ENCODE measurements at places on chromosomes 2 and 18.

DNA sequence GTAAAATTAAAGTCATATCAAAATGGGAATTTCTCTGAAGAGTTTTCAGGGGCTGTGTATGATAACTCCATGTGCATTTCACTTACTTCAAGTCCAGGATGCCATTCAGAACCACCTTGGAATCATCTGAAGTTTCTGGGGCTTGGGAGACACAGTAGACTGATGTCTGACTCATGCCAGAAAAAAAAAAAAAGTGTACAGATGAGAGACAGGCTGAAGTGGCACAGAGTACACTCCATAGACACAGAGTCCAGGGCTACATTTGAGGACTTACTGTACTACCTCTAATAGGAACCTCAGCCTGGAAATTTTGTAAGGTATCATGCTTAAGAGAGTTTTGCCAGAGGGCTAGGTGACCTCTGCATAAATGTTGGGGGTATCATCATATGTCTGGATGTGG is 92.0 kb downstream of the SS18 start:
- DNase-seq, result no peak

DNA sequence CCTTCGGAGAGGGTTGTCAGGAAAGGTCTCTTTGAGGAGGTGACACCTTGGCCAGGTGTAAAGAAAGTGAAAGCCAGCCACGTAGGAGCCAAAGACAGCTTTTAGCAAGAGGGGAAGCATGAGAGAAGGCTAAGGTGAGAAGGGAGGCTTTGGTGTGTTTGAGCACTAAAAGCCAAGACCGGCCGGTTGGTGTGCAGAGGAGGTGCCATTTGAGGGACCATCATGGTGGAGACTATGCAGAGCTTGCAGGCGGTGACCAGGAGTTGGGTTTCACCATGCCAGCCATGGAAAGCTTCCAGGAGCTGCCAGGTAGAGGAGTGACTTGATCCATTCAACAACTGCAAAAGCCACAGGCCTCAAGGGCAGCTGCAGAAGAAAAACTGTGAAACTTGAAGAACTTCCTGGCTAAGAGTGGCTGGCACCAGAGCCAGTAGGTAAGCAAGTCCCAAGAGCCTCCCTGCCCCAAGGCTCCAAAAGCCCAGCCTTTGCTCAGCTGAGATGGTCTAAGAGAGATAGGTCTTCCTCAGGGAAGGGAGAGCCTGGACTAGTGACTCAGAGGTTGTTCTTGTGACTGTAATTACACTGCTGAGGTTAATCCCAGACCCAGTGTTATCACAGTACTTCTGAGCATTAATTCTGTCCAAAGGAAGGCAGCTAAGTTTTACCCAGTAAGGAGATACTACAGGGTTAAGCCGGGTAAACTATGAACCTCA is 319.0 kb downstream of the BCL11A start:
- DNase-seq, result no peak

DNA sequence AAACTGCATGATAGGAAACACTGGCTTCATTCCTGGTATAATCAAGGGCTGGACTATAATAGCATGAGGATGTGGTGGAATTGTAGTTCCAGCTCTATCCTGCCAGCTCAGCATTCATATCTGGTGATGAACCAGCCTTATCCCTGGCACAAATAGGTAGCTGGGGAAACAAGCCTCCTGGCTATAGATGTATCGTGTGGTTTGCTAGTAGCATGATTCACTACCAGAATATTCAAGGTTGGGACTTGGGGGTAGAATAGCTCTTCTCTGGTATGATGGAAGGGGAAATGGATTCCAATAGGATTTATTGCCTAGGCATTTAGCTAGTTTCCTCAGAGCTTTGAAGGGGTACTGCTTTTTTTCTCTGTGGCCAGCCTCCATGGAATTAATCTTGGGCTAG is 532.8 kb downstream of the FBXO15 start:
- DNase-seq, result no peak

DNA sequence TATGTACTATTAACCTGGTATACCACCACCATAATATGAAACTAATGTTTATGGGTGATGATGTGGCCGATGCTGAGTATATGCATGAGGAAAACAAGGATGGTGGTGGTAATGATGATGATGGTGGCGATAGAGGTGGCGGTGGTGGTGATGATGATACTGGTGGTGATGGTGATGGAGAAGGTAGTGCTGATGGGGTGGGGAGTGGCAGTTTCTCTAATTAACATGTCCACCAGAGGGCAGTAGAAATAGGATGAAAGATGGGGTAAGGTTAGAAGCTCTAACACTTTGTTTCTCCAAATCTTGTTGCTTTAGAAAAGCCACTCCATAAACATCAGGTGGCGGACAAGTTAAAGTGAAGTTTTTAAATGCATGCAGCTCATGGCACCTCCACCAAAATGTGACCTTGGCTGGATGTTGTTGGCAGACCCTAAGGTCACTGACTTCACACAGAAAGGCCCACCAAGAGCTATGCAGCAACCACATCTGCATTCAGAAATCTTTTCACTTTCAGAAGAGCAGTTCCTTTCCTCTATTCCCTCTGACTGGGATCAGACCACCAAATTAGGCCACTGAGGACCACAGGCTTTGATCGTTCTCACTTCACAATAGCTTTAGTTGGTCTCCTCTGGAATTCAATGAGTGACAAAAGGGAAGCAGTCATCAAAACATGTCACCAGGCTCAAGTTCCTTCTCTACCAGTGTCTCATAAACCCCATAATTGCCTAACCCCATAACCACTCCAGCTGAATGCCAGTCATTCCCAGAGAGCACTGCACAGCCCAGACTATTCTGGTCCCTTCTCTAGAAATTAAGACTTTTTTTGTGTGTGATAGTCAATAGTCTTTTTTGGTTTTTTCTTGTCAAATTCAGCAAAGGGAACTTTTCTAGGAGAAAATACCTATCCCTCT is 7.5 kb upstream of the BCL11A start:
- DNase-seq, result no peak

DNA sequence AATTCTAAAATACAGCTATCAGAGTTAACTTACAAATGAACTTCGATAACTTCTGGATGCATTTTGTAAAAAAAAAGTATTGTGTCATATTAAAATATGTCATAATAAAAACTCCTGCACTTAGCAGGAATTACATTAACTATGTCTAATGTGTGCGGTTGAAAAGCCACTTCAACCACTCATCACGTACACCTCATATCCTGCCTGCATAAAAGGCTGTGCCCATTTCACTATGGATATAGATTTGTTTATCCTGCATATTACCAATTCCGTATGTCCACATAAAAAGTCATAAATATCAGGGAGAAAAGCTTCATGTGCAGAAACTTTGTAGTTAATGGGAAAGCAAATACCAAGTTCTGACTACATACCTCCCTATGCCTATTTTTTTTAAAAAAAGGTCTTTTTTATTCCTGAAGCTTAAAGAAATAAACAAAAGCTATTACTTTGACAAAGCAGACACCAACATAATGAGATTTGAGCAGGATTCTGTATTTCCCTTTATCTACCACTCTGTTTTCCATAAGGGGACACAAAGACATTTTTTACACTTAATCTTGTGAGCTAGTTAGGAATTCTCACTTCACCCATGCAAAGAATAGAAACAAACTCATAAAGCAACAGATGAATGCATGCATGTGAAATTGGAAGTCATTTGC is 96.1 kb downstream of the PPP1R1C start:
- DNase-seq, result no peak

- DNase-seq, result no peak
Observed at GRCh38 chr2:171529914-171530313, 7.6 kb downstream of the CYBRD1 start.

DNA sequence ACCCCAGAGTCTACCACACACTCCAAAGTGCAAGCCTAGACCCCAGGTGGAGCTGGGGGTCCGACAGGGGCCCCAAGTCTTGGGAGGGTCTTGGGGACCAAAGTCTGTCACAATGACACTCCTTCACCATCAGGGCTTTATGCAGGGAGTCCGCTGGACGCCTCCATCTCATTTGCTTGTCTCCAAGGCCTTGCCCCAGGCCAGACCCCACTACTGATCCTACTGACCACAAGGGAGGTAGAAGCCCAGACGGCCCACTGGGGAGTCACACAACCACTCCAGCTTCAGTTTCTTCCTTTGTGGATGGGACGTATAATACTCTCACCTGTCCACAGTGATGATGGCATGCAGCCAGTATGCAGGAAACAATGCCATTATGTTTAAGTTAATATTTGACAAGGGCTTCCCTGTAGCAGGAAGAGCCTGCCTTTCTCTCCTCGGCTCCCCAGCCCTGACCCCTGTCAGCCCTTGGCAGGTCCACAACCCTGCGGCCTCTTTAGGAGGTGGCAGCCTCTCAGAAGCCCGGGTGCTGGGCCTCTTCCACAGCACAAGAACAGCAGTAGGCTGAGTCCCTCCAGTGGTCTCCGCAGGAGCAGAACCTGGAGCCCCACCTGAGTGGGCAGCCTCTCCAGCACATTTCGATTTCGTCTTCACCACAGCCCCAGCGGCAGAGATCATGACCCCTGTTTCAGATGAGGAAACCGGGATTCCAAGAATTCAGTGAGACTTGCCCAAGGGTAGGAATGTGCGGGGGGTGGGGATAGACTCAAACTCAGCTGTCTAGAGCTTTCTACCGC is 6.5 kb downstream of the BIN1 start:
- no peak for DNase-seq

DNA sequence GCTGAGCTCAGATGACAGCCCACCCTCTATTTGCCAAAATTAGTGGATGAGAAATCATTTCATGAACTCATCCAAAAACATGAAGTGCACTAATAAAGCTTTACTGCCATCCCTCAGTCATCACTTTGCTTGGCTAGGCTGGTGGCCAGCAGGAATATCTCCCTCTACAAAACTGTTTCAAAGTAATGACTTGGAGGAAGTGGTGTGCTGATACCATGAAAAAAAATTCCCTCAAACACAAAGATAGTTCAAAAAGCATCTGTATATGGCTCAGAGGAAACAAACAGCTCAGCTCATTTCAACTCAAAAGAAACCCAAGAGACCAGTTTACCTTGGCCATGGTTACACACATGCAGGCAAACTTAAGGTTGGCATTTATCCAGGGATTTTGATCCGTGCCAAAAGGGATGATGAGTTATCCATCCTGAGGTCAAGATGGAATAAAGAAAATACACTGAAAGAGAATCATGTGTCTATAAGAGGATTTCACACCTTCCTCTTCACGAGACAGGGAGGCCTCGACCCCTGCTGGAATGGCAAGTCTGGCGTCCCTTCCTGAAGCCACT is 18.4 kb upstream of the WIPF1 start:
- DNase-seq, result peak; percentile 20

DNA sequence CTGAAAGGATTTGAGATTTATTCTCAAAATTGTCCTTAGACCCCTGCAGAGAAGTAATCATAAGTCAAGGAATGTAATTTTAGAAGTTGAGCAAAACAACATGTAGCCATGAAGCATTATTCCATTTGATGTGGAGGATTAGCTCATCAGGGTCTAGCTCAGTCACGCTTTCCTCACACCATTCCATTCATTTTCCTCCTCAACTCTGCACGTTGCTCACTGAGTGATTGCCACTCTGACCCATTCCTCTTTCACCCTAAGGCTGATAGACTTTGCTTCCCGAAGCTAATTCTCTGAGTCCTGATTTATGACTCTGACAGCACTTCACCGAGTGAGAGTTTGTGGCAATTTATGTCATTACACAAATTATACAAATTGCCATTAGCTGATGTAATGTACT is 820.6 kb upstream of the PIK3C3 start:
- DNase-seq, result no peak

DNA sequence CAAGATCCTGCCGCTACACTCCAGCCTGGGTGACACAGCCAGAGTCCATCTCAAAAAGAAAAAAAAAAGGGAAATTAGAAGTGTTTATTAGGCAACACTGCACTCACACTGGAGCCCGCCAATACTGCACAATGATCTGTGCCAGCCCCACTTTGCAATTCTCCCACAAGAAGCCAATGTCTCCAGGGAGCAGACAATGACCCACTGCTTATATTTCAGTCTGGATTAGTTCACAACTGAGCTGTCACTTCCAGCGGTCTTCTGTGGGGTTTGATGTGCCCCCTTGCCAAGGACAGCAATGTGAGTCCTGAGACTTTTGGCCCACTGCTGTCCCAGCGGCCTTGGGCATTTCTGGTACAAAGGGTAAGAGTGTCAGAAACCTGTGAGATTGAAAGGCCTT is 85.6 kb upstream of the PPM1B start:
- DNase-seq, result no peak

DNA sequence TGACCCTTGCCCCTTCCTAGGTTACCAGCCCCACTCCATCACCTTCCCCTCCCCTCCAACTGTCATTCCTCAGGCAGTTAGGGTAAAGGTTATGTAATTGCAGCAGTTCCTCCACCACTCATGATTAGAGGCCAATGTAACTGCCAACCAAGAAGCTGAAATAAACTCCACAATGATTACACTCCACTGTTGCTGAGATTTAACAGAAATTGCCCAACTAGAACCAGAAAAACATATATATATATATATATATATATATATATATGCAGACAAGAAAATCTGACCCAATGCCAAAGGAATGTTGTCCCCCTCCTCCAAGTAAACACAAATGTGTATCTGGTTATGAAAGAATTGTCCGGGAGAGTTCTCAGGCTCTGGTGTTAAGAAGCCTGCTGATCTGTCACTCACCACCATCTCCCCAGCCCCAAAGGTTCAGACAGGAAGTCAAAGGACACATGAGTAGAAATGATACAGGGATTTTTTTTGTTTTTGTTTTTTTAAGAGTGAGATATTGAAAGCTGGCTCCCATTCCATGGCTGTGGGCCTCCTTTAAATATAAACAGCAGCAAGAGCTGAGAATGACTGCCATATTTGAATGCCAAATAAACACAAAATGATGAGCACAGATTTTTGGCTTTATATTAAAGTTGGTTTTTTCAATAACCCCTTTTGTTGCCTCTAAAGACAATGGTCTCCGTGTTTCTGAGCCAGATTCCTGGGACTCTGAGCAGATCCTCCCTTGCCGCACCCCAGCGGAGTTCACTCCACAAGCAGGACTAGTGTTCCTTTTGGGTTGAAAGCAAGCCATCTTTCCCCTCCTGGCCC is 127.2 kb upstream of the MAPRE2 start:
- no peak for DNase-seq

- no peak for DNase-seq
Observed at GRCh38 chr2:152054593-152054992, 44.3 kb downstream of the CACNB4 start.

GRCh38 chr18:49677762-49678413 is 116.0 kb downstream of the LIPG start:
- DNase-seq, result no peak

GRCh38 chr2:117551858-117552257 is 262.6 kb upstream of the DDX18 start:
- no peak for DNase-seq

- no peak for DNase-seq
Observed at GRCh38 chr18:55413474-55413873, 174.5 kb downstream of the TCF4 start.

DNA sequence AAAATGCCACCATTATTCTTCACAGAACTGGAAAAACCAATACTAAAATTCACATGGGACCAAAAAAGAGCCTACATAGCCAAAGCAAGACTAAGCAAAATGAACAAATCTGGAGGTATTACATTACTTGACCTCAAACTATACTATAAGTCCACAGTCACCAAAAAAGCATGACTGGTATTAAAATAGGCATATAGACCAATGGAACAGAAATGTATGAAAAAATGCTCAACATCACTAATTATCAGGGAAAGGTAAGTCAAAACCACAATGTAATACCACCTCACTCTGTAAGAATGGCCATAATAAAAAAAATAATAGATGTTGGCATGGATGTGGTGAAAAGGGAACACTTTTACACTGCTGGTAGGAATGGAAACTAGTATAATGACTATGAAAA is 158.6 kb downstream of the CDH2 start:
- DNase-seq, result no peak
